ENCODE measurements at places on chromosomes 16 and 17.

DNA sequence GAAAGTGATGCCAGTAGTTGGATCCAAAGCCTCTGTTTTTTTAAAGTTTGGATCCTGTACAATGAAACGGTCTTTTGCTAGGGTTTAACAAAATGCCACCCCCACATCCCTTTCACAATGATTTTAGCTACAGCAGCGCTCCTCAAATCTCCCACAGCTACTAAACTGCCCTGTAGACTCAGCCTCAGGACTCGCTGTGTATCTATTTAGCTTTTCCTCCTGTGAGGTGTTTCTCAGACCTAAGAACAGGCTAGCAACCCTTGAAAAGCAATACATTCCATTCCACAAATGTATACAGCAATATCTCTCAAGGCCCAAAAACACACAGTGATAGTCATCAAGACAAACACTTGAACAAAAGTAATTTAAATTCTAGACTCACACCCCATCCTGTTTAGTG lies 206.4 kb downstream of the ZFHX3 start:
- DNase-seq = no peak

GRCh38 chr16:66175636-66176035 lies 190.9 kb upstream of the CDH5 start:
- DNase-seq = no peak

- DNase-seq = no peak
Measured at GRCh38 chr17:75987041-75987440, 8.0 kb downstream of the TEN1 start.

DNA sequence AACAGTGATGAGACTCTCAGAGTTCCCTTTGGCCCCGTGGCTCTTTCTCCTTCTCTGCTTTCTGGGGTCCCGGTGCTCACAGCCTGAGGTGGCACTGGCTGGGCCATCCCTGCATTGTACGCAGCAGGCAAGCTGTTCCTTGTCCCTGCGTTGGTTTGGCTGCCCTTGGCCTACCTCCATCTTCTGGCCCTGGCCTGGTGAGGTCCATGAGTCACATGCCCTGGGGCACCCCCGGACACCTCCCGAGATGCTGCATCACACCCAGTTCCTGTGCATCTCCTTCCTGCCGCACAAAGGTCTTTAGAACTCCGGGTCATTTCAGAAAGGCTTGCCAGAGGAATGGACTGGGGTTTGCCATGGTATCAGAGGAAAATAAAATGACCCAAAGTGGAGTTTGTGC lies 9.5 kb downstream of the SULT1A2 start:
- DNase-seq = no peak

DNA sequence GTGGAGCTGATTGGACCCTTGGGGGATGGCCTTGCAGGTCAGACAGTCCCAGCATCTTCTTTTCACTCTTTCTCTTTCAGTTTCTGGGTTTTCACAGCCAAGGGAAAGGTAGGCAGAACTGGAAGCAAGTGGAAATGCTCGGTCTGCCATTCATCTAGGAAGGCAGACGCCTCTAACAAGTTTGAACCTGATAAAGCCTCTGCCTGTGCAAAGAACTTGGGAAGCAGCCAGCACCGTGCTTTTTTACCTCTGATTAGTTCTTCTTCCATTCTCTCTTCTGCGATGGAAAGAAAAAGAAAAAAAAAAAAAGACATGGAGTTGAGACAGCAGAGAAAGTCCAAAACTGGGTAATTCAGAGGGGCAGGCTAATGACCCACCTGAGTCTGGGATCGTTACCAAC lies 997.8 kb upstream of the EEF2KMT start:
- DNase-seq = no peak

- peak; percentile 74 for DNase-seq
Measured at GRCh38 chr16:66751303-66751991, at the start of gene DYNC1LI2. Gene DYNC1LI2 (minus strand): TSS chr16:66751609. CDS start chr16:66751591, 18 bp downstream.

GRCh38 chr17:40903129-40903847 lies 18.2 kb upstream of the KRT20 start:
- DNase-seq = no peak

DNA sequence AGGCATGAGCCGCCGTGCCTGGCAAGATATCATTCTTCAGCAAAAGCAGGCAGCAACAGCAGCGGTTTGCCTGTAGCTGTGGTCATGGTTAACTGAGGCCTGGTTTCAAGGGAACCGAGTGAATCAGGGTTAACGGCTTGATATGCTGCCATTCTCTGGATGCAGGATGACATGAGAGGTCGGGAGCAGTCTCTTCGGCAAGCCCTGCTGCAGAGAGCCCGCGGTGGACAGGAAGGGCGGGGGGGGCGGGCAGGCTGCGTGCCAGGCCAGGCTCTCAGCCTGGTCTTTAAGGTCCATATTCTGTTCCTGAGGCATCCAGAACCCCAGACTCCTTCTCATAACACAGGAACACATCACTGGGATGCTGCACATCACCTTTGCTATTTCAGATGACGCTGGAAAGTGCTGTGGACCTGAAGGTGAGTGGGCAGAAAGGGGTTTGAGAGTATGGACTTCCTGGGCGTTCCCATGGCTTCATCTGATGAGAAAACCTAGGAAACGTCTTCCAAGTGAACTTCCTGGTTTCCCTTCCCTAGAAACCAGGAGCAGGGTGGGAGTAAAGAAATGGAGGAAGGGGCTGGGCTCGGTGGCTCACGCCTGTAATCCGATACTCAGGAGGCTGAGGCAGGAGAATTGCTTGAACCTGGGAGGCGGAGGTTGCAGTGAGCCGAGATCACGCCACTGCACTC lies 165.6 kb upstream of the RPH3AL start:
- no peak for DNase-seq

DNA sequence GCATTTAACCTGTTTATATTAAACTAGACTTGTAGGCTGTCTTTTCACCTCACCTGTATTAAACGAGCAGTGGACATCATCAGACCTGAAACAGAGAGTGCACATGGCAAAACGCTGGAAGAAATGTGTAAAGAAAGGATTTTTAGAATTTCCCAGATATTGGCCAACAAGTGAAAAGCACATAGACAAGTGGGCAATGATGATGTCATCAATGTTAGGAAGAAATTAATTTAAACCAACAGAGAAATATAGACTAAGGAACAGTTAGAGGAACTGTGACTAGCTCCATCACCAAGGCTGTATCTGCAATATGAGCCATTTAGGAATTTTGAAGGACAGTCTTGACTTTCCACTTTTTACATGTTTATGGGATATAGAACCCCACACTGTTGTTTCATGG lies 67.1 kb upstream of the SLC12A3 start:
- no peak for DNase-seq

GRCh38 chr17:13073018-13073417 lies 55.2 kb upstream of the ELAC2 start:
- DNase-seq = no peak

GRCh38 chr16:78277321-78278055 lies 178.0 kb downstream of the WWOX start:
- no peak for DNase-seq

GRCh38 chr16:53071748-53072301 lies 17.0 kb downstream of the CHD9 start:
- no peak for DNase-seq

DNA sequence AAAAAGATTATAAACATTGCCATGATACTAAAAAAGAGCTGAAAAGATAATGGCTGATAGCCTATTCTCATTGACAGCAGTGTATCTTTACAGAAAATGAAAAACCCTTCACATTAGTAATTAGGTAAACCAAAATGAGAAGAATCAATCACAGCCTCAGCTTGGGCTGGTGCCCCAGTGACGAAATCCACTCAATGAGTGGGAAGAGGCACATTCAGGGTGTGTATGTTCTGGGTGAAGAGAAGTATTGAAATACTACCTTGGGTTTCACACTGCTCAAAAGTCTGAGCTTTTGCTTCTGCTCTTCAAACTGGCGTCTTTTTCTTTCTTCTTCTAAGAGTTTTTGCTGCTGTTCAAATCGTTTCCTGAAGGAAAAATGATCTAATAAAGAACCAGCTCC lies 24.2 kb downstream of the SYNRG start:
- DNase-seq = no peak

DNA sequence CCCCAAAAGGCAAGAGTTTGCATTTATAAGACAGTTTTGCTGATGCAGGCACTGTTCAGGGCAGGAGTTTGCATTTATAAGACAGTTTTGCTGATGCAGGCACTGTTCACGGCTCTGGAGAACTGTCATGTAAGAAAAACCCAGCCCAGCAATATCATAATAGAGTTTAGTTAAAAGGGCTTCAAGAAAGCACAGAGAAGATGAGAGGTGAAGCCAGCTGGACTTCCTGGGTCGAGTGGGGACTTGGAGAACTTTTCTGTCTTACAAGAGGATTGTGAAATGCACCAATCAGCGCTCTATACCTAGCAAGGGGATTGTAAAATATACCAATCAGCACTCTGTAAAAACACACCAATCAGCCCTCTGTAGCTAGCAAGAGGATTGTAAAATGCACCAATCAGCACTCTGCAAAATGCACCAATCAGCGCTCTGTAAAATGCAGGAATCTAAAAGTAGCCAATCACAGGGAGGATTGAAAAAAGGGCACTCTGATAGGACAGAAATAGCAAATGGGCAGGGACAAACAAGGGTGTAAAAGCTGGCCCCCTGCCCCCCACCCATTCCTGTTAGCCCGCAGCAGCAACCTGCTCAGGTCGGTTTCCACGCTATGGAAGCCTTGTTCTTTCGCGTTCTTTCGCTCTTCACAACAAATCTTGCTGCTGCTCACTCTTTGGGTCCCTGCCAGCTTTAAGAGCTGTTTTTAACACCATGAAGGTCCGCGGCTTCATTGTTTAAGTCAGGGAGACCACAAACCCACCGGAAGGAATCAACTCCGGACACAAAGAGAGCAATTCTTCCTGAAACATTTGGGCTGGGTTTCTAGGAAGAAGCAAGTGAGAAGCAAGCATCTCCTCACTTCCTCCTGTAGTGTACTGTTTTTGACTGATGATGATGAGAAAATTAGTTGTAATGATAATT lies 1.8 kb upstream of the CBX1 start:
- DNase-seq = no peak

DNA sequence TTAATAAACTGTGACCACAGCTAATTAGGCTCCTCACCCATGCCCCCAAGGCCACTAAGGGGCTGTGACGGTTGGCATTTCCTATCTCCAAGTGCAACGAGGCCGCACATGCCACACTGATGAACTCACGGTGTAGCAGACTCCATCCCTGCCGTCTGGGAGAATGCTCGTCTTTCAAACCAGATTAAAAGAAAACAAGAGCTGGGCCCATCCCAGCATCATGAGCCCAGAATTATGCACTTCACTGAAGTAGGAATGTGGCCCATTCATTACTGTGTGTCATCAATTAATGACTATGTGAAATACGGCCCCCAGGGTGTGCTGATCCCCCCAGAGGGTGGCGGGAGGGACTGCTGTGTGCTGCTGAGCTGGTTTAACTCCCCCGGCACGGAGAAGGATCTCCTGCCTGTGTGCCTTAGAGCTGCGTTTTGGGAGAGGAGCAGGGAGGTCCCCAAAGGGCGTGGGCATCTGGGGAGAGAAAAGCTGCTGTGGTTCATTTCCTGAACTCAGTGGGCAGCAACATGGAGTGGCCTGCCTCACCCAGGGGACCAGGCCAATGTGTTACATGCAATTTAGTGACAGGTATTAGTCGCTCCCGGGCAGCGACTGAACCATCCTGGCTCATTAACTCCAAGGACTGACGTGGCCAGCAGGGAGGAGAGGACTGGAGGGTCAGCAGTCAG lies 194.5 kb downstream of the FOXL1 start:
- DNase-seq = no peak

DNA sequence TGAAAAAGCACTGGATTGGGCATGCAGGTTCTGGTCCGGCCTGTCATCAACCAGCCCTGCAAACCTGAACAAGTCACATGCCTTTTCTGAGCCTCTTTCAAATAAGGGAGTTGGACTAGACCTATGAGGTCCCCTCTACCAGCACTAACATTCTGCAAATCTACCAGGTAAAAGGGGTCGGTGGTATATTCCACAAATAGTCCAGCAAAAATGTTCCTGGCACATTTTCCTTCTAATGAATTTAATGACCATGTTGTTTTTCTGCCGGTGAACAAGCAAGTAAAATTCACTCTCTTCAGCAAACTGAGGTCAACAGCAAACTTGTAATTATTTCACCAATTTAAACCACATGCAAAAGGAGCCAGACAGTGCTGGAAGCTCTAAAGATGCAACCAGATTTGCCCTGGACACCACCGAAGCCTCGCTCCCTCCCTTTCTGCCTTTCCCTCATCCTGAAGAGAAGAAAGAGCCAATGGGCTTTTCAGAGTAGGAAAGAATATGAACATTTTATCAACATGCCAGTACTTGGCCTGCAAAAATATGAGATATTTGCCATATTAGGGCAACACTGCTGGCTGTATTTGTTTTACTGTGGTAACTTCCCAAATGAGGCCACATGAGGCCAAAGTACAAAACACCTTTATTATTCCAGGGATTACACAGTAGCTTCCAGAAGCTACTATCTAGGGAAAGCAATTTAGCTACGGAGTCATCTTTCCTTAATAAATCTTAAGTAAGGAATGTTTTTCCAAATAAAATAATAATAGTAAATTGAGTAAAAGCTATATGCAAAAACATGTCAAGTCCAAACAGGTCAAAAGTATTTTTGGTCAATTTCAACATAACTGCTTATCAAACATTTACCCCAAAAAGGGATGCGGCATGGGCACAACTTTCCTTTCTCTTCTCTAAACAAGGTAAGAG lies 45.0 kb downstream of the USP31 start:
- DNase-seq = no peak

DNA sequence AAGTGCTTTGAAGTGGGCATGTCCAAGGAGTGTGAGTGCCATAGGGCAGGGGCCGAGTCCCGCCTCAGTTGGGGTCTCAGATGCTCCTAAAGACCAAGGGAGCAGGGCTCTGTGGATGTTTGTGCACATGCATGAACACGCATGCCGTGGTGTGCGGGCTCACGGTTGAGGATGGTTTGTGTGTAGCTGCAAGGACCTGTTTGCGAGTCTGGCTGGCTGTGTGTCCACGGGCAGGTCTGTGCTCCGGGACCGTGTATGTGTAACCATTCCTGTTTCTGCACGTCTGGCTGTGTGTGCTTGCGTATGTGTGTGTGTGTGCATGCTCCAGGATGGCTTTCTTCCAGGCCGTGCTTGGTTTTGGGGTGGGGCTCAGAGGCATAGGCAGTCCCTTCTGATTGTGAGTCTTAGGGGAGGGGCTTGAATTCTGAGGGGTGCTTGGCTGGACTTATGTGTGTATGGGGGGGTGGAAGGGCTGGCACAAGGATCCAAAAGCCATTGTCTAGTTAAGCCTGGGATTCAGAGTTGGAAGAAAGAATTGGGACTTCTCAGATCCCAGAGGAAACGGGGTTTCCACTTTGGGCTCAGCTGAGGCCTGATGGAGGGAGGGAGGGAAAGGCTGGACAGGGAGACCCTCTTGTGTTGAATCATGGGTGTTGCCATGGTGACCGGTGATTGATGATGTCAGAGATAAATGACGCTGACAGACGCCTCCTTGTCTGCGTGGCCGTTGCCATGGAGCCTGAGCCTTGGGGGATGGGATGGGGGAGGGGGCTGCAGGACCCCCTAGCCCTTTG lies 14.4 kb downstream of the GJD3 start:
- DNase-seq = no peak

- no peak for DNase-seq
Measured at GRCh38 chr16:75130150-75130771, 13.7 kb upstream of the LDHD start.
